Dorsolateral prefrontal cortex (tissue), 122 donors: ENCODE measurements at places on chromosomes 4 and X.

DNA sequence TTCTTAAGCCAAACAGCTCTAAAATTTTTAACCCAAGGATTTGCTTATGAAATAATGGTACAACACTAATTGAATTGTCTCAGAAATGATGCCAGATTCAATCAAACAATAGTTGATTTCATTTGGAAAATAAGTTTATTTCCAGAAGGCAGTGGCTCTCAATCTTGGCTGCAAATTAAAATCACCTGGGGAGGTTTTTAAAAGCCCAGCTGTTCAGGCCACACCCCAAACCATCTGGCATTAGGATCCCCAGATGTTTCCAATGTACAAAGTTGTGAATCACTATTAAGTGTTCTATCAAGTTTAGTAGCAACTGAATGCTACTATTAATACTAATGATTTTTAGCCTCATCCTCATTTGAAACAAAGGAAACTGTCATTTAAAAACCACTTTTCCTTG lies 22.2 kb downstream of the TMEM184C start:
- DNase-seq: no peak

- no peak for DNase-seq
Measured at GRCh38 chr4:70371987-70372386, 10.9 kb upstream of the SMR3B start.

DNA sequence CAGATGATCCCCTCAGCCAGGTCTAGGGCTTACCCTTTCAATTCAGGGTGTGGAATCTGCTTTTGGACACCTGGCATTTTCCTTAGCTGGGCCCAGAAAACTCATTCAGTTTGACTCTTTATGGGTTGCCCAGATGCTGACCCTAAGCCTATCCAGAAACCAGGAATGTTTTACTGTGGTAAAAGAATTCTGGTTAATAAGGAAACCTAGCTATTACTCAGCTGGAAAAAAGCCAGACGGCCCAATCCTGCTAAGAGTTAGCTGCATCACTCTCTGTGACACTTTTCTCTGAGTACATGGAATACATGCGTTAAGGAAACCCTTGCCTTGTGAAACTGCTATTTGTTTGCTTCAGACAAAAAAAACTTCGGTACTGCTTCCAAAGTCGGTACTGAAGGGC lies 28.0 kb downstream of the ING2 start:
- no peak for DNase-seq

- no peak for DNase-seq
Measured at GRCh38 chr4:88411491-88412096, 32.9 kb downstream of the HERC6 start.

GRCh38 chrX:30141966-30142365 lies 73.4 kb upstream of the MAGEB2 start:
- no peak for DNase-seq

GRCh38 chr4:72418458-72418857 lies 150.6 kb downstream of the ADAMTS3 start:
- DNase-seq: no peak

DNA sequence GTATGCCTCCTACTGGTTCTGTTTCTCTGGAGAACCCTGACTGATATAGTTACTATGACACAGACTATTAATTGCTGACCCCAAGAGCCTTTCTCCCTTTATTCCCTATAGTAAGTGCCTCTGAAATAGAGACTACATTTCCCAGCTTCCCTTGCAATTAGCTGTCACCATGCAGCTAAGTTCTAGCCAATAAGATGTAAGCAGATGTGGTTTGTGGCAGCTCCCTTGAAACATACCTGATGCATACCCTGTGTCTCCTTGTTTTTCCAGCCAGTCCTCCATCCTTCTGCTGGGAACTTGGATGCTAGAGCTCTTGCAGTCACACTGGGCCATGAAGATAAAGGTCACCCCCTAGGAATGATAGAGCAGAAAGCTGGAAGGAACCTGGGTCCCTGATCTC lies 9.7 kb upstream of the TMEM165 start:
- DNase-seq: no peak

GRCh38 chr4:94168321-94168720 lies 39.3 kb upstream of the SMARCAD1 start:
- DNase-seq: no peak

GRCh38 chr4:140187316-140187695 lies 33.3 kb upstream of the MAML3 start:
- DNase-seq: no peak

DNA sequence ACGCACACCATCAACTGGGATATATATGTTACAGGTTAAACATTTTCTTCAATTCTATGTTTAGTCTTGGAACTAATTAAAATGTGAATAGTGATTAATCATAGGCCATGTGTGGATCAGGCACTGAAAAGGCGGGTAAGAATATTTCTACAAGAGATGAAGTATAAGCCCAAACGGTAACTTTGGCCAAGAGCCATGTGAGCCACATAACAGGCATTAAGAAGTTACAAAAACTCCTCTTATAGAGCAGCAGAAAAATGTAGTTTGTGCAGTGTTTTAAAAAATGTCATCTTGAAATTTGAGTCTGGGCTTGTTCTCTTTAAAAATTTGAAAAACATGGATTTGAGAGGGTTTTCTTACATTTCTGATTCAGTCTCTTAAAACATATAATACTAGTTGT lies 521.8 kb upstream of the DIPK2B start:
- no peak for DNase-seq

- DNase-seq: no peak
Measured at GRCh38 chr4:169045862-169046584, 36.0 kb upstream of the CBR4 start.

- no peak for DNase-seq
Measured at GRCh38 chr4:84483688-84484087, 15.4 kb downstream of the NKX6-1 start.

DNA sequence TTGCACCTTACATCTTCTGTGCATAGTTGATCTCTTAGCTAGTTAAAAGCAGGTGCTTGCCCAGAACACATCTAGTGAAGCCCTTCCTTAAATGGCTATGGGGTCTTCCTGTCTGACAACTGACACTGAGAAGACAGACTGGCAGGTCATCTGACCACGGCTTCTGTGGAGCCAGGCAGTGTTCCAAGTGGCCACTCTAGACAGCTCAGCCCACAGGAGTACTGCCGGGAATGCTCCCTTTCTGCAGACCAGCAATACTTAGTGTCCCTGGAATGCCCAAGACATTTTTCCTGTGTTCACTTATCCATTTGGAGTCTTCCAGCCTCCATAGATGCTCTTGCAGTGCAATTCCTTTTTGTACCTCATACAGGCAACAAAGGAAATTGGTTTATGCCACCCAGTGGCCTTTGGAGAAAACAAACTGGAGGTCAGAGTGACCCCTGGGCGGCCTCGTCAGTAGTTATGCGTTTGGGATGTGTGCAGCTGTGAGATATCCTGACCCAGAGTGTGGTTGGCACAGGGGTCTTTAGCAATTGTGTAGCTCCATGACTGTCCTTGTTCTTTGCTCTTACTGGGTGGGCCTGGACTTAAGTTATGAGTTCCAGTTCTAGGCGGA lies 335.5 kb downstream of the ARHGAP10 start:
- DNase-seq: no peak

DNA sequence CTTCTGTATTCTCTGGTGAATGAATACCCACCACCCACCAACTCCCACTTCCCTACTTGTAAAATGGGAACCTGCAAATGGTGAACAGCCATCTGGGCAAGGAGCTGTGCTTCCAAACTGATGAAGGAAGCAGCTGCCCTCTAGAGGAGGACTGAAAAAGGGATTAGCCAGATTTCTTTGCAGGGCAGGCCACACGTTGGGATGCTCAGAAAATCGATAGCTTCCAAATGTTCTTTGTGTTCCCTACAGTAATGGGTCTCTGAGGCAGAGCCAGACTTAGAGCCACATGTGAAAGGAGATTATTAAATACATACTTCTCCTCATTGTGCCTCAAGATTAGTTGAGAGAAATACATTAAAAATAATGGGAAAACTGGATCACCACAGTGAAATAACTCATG lies 39.3 kb upstream of the LPAR4 start:
- DNase-seq: no peak

DNA sequence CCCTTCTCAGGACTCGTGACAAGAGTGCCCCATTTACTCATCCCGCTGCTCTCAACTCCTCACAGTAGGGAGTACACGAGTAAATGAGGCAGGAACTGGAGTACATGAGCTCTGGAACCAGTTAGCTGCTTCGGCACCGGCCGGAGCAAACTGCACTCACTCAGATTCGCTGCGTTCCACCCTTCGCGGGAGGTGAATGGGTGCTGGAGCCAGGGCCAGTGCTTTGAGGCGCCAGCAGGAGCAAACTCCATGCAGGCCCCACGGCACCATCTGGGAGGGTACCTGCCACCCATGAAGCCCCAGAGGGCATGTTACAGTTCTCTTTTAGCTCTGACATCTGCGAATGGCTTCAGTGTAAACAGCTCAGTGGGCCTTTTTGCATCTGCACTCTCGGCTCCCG lies 315.5 kb upstream of the GK2 start:
- no peak for DNase-seq

DNA sequence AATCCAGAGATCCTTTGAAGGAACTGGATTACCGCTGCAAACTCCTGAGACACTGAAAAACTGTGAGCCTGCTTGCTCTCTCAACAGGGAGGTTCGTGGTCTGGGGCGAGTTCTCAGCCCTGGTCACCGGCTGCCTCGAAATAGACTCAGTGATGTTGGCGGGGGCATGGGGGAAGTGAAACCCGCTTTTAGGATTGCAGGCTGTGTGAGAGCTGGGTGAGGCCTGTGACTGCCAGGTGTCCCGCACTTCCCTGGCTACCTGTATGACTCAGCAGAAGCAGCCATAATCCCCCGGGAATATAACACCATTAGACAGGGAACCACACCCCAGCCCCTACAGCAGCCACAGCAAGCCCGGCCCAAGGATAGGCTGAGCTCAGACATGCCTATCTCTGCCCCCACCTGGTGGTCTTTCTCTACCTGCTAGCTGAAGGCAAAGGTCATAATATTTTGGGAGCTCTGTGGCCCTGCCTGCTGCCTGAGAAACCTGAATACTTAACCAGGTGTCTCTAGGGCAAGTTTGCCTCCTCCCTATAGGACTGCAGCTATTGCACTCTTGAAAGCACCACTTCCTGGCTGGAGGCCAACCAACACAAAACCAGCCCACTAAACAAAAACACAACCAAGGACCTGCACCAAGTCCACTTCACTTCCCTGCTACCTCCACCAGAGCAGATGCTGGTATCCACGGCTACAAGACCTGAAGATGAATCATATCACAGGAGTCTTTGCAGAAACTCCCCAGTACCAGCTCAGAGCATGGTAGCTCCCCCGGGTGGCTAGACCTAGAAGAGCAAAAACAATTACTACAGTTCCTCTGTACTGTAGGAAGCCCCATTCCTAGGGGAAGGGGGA lies 202.0 kb downstream of the RRAGB start:
- DNase-seq: no peak

GRCh38 chrX:78931814-78932213 lies 13.4 kb upstream of the P2RY10 start:
- DNase-seq: no peak

- no peak for DNase-seq
Measured at GRCh38 chrX:15915959-15916703, 61.5 kb upstream of the AP1S2 start.

DNA sequence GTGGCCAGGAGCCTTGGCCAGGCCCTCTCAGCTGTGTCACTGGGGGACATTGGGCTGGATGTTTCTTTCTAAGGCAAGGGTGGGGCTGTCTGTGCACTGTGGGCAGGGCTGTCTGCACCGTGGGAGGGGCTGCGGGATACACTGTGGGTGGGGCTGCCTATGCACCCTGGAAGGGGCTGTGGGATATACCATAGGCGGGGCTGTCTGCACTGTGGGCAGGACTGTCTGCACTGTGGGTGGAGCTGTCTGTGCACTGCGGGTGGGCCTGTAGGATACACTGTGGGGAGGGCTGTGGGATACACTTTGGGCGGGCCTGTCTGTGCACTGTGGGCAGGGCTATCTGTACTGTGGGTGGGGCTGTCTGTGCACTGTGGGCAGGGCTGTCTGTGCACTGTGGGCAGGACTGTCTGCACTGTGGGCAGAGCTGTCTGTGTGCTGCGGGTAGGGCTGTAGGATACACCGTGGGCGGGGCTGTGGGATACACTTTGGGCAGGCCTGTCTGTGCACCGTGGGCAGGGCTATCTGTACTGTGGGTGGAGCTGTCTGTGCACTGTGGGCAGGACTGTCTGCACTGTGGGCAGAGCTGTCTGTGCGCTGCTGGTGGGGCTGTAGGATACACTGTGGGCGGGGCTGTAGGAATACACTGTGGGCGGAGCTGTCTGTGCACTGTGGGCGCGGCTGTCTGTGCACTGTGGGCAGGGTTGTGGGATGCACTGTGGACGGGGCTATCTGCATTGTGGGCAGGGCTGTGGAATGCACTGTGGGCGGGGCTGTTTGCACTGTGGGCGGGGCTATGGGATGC lies 31.1 kb downstream of the ACOX3 start:
- DNase-seq: no peak

DNA sequence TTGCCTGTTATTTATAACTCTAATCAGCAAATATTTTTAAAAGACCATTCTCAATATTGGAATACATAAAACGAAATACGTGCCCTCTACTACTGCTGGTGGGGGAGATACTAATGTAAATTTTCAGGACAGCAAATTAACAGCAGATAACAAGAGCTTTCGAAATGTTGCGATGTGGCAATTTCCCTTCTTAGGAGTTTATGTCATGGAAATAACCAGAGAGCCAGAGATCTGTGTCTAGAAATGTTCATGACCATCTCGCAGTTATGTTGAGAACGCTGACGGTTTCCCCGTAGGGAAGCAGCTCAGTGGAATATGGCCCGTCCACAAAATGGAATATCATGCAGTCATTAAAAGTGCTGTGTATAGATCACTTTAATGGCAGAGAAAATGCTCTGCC lies 238.4 kb upstream of the PSAPL1 start:
- DNase-seq: no peak

GRCh38 chrX:27222661-27223060 lies 240.5 kb downstream of the PPP4R3C start:
- DNase-seq: no peak
